ENCODE measurements at places on chromosomes 11 and 22. TPM values are rescaled to one million over a fixed set of nuclear protein-coding genes. Genes with fewer than 3 reads are reported as not detected.

The MUC6 gene
- not detected for total RNA-seq

The SLC22A8 gene
- not detected for total RNA-seq

- peak; percentile 90 for DNase-seq
Observed at GRCh38 chr22:21942407-21943343, 10.0 kb downstream of the PPM1F start.

- DNase-seq, result no peak
Observed at GRCh38 chr11:1557904-1558774, 13.9 kb downstream of the DUSP8 start.
